ENCODE measurements at places on chromosomes 7 and 10.
A peak's percentile ranks its signal among the peaks of the same experiment; 100 is the strongest.

DNA sequence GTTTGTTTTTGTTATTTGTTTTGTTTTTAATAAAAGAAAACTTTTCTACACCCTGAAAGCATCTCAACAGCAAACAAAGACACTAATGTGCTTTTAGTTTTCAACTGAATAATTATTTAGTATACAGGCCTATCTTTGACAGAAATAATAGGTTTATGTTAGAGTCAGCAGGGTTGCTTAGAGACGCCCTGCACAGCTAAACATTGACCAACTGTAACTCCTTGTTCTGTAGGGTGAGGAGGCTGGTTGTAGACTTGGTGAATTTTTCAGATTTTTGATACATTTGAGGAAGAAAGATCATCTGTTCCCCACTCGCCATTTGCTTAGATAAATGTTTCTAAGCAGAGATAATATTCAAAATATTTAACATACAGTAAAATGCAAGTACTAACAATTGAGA lies 103.1 kb downstream of the CALCR start:
- DNase-seq, result no peak

GRCh38 chr7:141210862-141211261 lies 137.0 kb downstream of the TMEM178B start:
- DNase-seq, result no peak

- no peak for DNase-seq
Observed at GRCh38 chr7:135562720-135563119, 5.0 kb downstream of the NUP205 start.

DNA sequence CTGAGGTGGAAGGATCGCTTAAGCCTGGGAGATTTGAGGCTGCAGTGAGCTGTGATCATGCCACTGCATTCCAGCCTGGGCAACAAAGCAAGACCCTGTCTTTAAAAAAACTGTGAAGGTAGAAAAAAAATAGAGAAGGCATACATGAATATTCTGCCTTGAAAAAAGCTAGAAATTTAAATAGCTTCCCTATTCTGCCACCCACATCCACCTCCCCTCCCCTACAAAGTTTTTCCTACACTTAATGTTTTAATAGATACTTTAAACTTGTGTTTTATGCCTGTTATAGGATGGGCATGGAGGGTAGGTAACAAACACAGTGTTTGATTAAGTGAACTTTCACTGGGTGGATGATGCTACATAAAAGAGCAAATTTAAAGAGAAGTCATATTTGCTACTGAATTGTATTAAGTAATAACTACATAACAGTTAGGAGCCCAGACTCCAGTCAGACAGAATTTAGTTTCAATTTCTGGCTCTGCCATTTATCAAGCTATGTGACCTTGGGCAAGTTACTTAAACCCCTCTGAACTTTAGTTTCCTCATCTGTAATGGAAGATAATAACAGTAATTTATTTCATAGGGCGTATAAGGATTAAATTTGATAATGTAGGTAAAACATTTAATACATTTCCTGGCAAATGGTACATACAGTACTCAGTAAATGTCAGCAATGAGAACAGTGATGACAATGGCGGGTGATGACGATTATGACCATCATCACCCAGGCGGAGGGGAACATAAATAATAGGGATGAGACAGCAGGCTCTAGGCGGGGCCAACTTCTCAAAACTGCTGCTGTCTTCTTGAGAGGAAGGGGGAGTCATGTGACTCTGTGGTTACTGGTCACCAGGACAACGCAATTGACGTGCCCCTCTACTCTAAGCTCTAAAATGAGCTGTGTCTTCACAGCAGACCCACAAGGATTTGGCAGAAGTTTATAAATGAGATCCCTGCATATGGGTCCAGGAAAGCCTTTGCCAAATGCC lies 15.8 kb downstream of the DNMBP start:
- no peak for DNase-seq

DNA sequence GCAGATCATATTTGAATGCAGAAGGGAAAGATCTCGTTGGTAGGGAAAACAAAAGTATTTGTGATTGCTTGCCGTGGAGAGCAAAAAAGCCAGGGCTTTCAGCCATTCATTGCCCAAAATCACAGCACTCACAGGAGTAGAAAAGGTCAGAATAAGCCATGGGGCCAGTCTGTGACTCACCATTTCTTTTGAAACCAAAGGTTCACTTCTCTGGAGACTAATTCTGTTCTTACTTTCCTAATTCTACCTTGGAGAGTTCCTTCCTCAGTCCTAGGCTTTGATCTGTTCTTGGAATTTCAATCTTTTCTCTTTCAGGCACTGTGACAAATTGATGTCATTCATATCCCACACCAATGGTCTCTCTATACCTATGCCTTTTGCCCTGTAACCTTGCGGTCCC lies 54.1 kb upstream of the FAM180A start:
- DNase-seq, result no peak

DNA sequence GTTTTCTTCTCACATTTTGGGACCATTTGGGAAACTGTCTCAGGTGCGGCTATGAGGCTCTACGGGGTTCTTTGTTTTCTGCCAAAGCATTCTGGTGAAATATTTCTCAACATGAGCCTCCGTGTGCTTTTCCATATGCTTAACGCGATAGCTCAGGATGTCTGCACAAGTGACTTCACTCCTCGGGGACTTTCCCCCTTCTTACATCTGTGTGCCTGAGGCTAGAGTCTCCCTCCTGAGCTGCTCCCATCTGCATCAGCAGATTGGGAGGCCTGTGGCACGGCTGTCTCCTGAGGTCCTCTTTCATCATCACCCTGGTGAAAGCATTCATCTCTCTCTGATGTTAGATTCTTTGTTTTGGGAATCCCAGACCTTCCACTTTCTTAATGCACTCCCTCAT lies 1190.9 kb downstream of the TYW1 start:
- peak; percentile 6 for DNase-seq

DNA sequence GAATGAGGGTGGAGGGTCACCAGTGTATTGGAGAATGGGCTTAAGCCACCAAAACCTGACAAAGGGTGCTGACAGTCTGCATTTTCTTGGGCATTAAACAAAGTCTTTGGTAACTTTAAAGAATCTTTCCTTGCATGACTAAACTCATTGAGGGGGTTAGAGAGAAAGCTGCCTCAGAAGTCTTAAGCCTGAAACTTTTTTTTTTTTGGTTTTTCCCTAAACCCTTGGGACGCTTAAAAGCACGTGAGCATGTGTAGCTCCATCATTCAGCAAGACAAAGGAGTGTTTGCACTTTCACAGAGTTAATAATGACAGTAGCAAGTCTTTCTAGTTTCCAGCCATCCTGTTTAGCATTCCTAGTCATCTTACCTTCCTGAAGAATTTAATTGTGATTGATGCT lies 110.7 kb downstream of the LRMDA start:
- peak; percentile 19 for DNase-seq

GRCh38 chr7:153193144-153193595 lies 433.6 kb downstream of the ACTR3B start:
- DNase-seq, result peak; percentile 82
